Kidney epithelial cell (primary cell): ENCODE measurements at places on chromosomes 7 and 10. TPM values are rescaled to one million over a fixed set of nuclear protein-coding genes. Genes with fewer than 3 reads are reported as not detected.

PAXIP1 gene
- 9.4 and 11.2 TPM in 2 replicates for total RNA-seq

UNCX gene
- 0.55 and 1.6 TPM in 2 replicates for total RNA-seq

PLEKHS1 gene
- total RNA-seq: not detected in 2 replicates

GRCh38 chr10:83023662-83024061 is 1115.6 kb upstream of the GHITM start:
- DNase-seq: no peak

GRCh38 chr7:80210400-80210799 is 75.8 kb downstream of the GNAI1 start:
- no peak for DNase-seq

DNA sequence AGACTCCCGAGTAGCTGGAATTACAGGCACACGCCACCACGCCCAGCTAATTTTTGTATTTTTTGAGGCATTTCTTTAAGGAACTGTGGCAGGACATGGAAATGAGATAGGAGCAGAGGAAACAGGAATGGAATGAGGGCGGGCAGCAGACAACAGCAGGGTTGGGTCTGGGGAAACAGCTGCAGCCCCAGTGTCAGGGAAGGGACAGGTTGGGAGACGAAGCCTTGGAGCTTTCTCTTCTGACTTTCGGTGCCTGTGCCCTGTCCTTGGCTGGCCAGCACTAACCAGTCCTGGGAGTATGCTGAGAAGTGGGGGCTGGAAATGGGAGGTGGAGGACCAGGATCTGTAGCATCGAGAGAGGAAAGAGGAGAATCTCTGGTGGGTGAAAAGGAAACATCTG is 47.4 kb downstream of the ATOH7 start:
- no peak for DNase-seq

DNA sequence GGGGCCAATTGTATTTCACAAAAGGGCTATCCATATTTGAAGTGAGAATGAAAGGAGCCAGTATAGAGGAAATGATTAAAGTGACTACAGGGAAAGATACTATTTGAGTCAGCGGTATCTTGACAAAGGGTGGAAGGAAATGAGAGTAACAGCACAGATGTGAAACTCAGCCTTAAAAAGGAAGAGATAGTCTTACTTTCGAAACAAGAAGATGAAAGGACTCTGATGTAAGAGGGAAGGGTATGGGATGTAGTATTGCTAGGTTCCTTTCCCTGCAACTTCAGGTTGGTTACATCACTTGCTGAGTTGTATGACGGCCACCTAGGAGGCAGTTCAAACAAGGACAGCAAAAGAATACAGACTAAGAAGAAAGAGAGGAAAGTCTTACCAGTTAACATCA is 13.7 kb downstream of the CISD1 start:
- no peak for DNase-seq

DNA sequence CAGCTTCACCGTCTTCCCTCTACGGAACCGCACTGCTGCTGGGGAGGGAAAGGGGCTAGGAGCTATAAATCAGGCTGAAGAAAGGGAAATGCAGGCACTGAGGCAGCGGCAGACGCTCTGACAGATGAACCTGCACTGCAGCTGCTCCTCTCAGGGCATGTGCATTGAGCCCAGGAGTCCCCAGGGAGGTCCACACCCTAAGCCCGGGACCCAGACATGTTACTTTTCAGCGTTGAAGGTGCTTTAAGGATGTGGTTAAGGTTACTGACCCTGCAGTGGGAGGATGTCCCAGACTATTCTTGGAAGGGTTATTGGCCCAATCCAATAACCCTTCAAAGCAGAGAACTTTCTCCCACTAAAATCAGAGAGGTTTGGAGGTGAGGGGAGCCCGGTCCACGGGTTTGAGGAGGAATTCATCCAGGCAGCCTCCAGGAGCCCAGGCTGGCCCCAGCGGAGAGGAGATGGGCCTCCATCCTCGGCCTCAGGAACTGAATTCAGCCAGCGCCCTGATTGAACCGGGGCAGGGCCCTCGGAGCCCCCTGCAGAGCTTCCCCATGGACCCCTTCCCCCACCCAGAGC is 75.4 kb downstream of the ADARB2 start:
- no peak for DNase-seq

DNA sequence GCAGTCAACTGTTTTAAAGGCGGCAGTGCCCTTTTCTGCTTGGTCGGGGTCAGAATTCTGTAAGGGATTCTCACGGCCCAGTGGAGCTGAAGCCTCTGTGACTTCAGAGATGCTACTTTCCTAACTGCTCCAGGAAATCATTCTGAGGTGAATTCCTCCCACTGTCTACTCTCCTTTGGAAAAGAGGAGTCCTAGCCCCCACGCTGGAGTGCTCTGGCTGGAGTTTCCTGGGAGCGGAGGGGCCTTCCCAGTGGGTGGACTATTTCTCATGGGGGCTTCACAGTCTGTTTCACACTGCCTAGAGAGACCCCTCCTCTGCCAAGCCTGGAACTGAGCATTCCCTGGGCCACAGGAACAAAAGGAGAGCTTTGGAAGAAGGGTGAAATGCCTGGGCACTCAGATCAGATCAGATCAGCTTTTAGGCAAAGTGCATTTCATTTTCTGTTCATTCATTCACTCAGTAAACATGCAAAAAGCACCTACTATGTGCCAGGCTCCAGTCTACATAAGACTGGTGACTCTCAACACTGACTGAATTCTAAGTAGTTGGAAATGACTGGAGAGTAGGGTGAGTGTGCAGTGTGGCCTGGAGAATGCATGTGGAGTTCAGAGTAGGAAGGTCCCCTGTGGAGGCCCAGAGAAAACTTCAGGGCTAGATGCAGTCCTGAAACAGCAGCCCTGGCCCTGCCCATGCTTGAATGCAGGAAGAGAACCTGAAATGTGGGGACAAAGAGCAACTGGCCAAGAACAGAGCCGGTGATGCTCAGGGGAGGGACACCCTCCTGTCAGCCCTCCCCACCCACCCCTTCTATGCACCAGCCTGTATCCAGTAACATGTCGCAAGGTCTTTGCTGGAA is 12.2 kb downstream of the ZNF488 start:
- no peak for DNase-seq

TEX47 gene
- total RNA-seq: not detected in 2 replicates

DNA sequence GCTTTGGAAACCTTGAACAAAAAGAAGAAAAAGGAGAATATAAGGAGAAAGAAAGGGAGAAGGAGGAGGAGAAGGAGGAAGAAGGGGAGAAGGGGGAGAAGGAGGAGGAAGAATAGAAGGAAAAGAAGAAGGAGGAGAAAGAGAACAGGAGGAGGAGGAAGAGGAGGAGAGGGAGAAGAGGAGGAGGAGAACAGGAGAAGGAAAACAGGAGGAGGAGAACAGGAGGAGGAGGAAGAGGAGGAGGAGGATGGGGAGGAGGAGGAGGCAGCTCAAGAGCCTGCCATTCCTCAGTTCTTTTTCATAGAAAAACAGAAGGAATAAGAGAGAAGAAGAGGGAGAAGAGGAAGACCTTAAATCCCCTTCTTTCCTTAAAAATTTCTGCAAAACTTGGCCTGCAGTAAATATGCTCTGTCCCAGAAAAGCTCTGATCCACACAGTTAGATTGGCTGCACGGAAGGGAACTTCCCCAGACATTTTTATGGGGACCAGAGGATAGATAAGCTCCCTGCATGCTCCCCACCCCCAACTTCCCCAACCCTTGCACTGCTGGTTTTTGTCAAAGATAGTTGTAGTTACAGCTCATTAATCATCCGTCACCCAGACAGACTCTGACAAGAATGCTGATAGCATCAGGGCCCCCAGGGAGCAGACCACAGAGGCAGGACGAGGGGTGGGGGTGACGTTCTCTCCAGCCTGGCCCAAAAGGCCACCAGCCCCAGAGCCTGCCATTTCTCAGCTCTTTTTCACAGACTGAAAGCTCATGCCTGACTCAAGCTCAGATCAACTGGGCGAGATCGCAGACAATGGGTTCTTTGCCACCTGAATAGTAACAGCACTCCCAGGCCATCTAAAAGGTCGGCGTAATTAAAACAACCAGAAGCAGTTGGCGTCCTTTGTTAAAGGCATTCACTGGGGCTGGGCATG is 34.5 kb upstream of the LYZL1 start:
- DNase-seq: no peak

KMT2E gene
- 31.8 and 36.3 TPM in 2 replicates for total RNA-seq

GRCh38 chr7:138359870-138360559 is 100.0 kb upstream of the TRIM24 start:
- no peak for DNase-seq

- no peak for DNase-seq
Measured at GRCh38 chr10:74206746-74207145, 55.7 kb downstream of the ADK start.

- DNase-seq: no peak
Measured at GRCh38 chr10:646118-646524, 43.3 kb downstream of the DIP2C start.

NKX1-2 gene
- not detected in 2 replicates for total RNA-seq

DNA sequence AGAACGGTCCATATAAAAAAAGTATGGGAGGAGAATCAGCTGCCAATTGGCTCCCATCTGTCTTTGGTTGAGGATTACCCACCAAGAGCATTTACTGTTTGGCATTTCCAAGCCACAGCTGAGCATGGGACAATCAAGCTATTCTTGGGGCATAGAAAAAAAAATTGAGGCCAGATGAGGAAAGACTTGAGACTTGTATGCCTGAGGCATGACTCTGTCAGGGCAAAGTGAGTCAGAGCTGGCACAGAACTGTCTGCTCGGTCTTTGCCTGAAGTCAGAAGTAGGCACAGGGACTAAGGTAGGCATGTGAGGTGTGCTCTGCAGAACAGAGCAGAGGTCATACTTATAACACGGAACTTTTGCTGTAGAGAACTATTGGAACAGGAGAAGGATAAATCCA is 126.5 kb upstream of the CHRM2 start:
- DNase-seq: no peak

DNA sequence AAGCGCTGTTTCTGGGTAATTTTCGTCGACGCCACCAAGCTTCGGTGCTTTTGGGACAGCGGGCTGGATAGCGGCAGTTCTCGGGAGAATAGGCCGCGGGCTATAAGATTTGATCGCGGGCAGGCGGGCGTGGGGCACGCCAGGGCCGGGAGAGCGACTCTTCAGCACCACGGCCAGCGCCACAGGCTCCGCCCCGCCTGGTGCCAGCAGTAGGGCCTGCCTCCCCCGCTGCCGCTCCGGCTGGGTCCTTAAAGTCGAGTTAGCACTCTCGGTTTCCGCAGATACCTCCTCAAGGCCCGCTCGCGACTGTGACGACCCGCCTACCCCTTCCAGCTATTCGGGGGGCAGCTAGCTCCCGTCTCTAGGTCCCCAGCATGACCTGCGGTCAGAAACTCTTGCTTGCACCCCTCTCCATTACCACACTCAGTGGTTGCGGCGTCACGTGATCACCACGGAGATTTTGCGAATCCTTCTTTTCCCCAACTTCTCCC is 9.4 kb downstream of the NXPH1 start:
- DNase-seq: peak; percentile 21

- no peak for DNase-seq
Measured at GRCh38 chr7:92682903-92683539, 92.8 kb upstream of the FAM133B start.

UBN2 gene
- total RNA-seq: 6.0 and 7.4 TPM in 2 replicates

HSPA12A gene
- 11.4 and 13.7 TPM in 2 replicates for total RNA-seq

HMX2 gene
- total RNA-seq: 0.34 TPM in 1 of 2 replicates, not detected in the other

GRCh38 chr7:23191022-23191421 is 9.2 kb downstream of the NUP42 start:
- DNase-seq: no peak

- peak; percentile 86 for DNase-seq
Measured at GRCh38 chr10:62050893-62051433, 149.5 kb downstream of the ARID5B start.

DNA sequence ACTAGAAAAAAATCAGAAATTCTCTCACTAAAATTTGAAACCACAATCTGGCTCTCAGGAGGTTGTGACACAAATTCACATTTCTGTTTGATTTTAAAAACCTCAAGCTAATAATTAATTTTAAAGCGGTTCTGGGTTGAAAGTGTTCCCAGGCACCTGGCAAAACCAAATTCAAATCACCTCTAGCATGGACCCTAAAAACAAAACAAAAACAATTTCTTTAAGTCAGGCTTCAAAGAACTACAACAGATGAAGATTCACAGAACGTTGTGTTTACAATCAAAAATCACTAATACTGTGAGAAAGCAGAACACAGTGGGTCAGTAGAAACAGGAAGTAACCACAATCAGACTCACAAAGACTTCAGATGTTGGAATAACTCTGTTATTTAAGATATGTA is 7.2 kb upstream of the RELN start:
- no peak for DNase-seq

- DNase-seq: no peak
Measured at GRCh38 chr10:71996592-71997371, 32.6 kb downstream of the CHST3 start.

- DNase-seq: peak; percentile 38
Measured at GRCh38 chr7:12923971-12924370, 236.5 kb downstream of the ARL4A start.

- DNase-seq: no peak
Measured at GRCh38 chr10:20180766-20181165, 364.5 kb downstream of the PLXDC2 start.

GRCh38 chr7:131196803-131197202 is 130.9 kb upstream of the MKLN1 start:
- DNase-seq: no peak

PLAC9 gene
- total RNA-seq: not detected in 2 replicates

GRCh38 chr10:84331091-84331490 is 2.7 kb downstream of the CCSER2 start:
- no peak for DNase-seq

PDLIM1 gene
- 54.7 and 58.1 TPM in 2 replicates for total RNA-seq

NUTM2E gene
- 1.3 TPM in 1 of 2 replicates, not detected in the other for total RNA-seq

DNA sequence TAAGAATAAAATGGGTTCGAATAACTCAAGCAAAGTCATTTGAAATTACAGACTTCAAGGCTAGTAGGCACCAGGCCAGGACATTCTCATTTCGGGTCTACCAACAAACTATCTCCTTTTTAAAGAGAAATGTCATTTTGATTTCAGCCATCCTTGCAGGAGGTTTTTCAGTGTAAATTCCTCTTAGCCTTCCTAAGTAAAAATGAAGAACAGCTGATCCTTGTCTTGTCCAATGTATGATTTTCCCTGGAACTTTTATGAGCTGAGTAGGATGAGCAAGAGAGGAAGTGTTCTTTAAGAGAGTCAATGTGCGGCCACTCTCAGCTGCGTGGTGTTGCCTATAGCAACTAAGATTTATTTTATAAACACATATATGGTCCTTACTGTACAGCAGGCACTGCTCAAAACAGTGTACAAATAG is 110.1 kb downstream of the PLCE1 start:
- DNase-seq: no peak

- DNase-seq: no peak
Measured at GRCh38 chr7:151057506-151057988, at the start of gene CDK5. Gene CDK5, minus strand, starts transcription at chr7:151057897. Its CDS starts 49 bp downstream, at chr7:151057848.

TMEM273 gene
- total RNA-seq: 0.42 and 6.3 TPM in 2 replicates

GRCh38 chr10:88058750-88059149 is 195.3 kb downstream of the PTEN start:
- no peak for DNase-seq

GRCh38 chr7:149529136-149529718 is 31.6 kb upstream of the ZNF746 start:
- DNase-seq: no peak

DNA sequence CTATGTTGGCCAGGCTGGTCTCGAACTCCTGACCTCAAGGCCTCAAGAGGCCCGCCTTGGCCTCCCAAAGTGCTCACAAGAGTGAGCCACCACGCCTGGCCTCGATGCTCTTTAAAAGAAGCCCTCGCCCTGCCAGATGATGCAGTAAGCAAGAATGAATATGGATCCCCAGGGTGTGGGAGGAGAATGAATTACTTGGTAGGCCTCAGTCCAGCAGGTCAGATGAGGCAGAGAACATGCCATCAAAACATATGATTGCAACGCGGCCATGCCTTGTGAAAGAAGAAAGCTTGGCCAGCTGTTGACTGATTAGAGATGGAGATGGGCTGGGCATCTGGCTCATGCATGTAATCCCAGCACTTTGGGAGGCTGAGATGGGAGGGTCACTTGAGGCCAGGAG is 68.7 kb downstream of the CAMK1D start:
- DNase-seq: no peak

GRCh38 chr7:24898691-24899090 is 81.3 kb downstream of the OSBPL3 start:
- DNase-seq: no peak
